Hindlimb muscle (tissue), 1 donor: ENCODE measurements at places on chromosomes 6 and 20. TPM values are rescaled to one million over a fixed set of nuclear protein-coding genes. Genes with fewer than 3 reads are reported as not detected.

Gene TP53TG5
- 0.89 TPM for polyA plus RNA-seq

DNA sequence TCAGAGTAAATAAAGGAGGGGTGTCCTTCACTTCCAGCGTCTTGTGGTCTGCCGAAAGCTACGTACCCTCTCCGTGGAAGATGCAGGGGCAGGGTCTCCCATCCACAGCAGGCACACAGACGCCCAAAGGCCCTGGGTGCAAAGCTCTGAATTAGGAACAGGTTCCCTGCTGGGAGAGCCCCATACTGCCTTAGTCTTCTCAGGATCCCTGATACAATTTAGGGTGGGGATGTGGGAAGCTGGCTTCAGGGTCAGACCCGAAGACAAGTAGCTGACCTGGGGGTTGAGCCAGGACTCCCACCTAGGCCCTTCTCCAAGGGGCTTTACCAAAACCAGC is 74.1 kb downstream of the TTLL2 start:
- no peak for DNase-seq

DNA sequence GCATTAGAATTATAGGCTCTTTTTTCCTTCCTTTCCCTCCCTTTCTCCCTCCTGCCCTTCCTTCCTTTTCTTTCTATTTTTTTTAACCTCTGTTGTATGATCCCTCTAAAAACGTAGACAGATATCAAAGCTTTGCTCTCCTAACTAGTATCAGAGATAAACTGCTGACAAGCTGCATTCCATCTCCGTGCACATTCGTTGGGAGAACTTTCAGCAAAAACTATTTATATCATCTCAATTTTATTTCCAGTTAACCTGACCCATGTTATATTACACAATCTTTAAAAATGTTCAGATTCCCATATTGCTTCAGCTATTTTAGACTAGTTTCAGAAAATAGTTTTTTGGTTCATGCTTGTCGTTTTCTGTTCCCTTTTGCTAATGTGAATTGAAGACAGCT is 47.3 kb downstream of the RNF217 start:
- DNase-seq: no peak

DNA sequence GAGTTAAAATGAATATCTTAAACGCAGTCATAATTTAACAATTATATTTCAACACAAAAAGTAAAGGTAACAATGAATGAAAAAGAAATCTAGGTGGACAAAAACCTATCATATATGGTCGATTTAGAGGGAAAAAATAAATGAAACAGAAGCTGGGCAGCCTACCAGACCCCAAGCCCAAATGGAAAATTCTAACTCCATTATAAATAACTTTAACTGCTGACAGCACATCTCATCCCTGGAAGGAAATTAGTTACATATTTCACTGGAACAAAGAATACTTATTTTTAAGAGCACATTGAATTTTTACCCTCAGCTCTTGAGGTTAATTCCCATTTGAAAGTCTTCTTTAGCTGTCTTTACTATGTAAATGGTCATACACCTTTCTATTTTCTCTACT is 39.1 kb downstream of the COL12A1 start:
- peak; percentile 68 for DNase-seq

DNA sequence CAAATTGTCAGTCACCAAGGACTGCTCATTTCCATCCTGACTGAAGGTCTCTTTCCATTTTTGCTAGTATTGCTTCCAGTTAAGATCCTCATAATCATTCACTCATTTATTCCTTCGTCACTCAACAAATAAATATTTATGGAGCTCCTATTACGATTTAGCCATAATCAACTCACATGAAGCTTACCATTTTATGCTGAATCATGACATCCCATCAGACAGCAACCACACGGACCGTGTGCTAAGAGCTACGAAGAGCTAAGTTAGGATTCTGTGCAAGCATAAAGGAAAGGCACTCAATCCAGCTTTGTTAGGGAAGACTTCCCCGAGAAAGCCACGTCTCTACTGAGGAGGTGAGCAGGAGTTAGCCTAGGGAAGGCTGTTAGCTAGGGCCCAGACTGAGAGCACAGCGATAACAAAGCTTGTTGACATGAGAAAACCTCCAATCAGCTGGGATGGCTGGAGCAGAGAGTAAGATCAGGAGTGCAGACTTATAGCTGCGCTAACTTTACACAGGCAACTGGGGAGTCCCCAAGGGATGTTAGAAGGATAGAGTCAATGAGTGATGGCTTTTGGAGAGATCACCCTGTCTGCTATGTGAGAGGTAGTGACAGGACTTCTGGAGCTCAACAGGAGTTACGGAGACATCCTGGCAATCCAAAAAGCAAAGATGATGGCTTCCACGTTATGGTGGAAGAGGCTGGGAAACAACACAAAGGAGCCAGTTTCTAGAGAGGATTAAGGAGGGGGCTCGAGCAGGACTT is 2.6 kb upstream of the GID8 start:
- no peak for DNase-seq

- no peak for DNase-seq
These were observed 40.1 kb downstream of the HECA start for GRCh38 chr6:139174961-139175360.

DNA sequence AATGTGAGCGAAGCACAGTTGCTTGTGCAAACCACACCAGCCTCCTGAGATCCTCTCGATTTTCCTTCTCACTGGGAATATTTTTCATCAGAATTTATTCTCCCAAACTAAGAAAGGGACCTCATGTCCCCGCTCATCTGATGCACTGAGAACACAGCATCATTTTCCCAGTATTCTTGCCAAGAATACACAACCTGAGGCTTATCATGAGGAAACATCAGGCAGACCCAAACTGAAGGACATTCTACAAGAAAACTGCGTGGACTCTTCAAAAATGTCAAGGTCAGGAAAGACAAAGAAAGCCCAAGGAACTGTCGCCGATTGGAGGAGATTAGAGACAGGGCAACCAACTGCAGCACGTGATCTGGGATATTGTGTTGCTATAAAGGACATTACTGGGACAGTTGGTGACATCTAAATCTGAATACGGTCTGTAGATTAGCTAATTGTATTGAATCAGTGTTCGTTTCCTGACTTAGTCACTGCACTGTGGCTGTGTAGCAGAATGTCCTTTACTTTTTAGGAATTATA is 72.3 kb downstream of the SNX5 start:
- no peak for DNase-seq

- no peak for DNase-seq
These were observed 58.9 kb upstream of the IFNGR1 start for GRCh38 chr6:137277971-137278637.

- DNase-seq: no peak
These were observed 279.6 kb downstream of the ESR1 start for GRCh38 chr6:152087096-152087495.
